ENCODE measurements at places on chromosomes 7 and 10. TPM values are rescaled to one million over a fixed set of nuclear protein-coding genes. Genes with fewer than 3 reads are reported as not detected.

- H3K4me1 ChIP-seq = no peaks in the 10 kb centered on the region
- H3K4me3 ChIP-seq = no peak overlapping the region
- H3K36me3 ChIP-seq = peaks cover 8% of the 10 kb centered on the region
- no peaks in the 10 kb centered on the region for H3K27me3 ChIP-seq
Measured at GRCh38 chr10:67936416-67936815, 52.0 kb downstream of the SIRT1 start.

CXCL12 gene
- total RNA-seq = 137 TPM

DNA sequence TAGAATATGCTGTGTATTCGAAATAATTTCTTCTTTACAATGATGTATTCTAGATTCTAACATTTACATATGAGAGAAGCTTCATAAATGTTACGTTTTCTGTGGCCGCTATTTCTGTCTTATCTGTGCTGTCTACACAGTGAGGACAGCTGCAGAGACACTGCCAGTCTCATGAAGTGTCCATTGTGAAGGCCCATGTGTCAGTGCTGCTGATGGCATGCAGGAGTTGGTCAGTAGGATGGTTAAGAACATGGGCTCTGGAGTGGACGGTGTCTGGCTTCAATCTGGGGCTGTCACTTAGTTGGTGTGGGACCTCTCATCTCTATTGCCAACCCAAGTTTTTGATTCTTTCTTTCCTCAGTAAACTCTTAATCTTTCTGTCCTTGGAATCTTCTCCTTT lies 137.3 kb downstream of the SDK1 start:
- DNase-seq = no peak
- peaks cover 3% of the 10 kb centered on the region for H3K36me3 ChIP-seq
- H3K4me1 ChIP-seq = no peaks in the 10 kb centered on the region
- H3K27me3 ChIP-seq = no peaks in the 10 kb centered on the region
- no peak overlapping the region for H3K27ac ChIP-seq

- peaks cover 25% of the 10 kb centered on the region for H3K27me3 ChIP-seq
- no peak overlapping the region for H3K4me3 ChIP-seq
- no peak overlapping the region for H3K27ac ChIP-seq
- H3K36me3 ChIP-seq = no peaks in the 10 kb centered on the region
- no peak for DNase-seq
Measured at GRCh38 chr7:67553378-67553777, 556.7 kb downstream of the TYW1 start.

HOXA2 gene
- total RNA-seq = 26.8 TPM

DNA sequence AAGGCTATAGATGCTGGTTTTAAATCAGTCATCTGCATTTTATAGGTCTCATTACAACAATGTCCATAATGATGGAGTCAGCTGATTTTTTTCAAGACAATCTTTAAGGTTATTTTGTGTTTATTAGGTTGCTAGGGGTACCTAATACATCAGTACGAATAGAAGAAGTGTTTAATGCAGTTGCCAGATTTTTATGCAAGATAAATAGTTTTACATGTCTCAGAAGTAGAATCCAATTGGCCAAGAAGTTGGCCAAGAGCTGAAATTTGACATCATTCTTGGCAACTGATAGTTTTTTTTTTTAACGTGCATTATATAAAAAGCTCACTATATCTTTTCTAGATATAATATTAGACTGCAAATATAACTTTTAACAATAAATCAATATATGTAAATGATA lies 208.5 kb downstream of the TRIL start:
- H3K36me3 ChIP-seq = peaks cover 4% of the 10 kb centered on the region
- H3K27me3 ChIP-seq = peaks cover 14% of the 10 kb centered on the region
- no peak overlapping the region for H3K4me3 ChIP-seq
- H3K4me1 ChIP-seq = peaks cover 25% of the 10 kb centered on the region
- DNase-seq = no peak
- H3K27ac ChIP-seq = no peak overlapping the region

DNA sequence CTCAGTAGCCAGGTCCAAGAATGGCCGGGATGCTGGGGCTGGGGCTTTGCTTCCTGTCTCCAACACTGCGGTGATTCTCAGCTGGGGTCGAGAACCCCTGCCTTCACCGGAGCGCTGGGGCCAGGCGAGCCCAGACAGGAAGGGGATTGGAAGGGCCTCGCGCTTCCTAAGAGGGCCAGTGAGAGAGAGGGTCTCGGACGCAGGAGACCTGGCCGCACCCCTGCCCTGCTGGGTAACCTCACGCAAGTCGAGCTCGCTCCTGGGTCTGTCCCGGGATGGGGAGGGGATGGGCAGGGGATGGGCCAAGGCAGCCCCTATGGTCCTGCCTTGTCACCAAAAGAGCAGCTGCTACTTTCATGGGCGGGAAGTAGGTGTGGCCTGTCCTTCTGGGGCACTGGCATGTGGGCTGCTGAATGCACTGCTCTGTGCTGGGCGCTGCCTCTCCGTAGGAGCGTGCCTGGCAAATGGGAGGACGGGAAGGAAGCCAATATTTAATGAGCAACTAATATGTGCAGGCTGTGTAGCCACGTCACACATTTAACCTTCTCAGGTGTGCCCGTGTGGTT lies 20.0 kb downstream of the KCNK18 start:
- H3K4me3 ChIP-seq = peak overlapping the region; percentile 87
- H3K27ac ChIP-seq = no peak overlapping the region
- no peak for DNase-seq

- no peak for DNase-seq
- peaks cover 84% of the 10 kb centered on the region for H3K27me3 ChIP-seq
- H3K4me1 ChIP-seq = peaks cover 4% of the 10 kb centered on the region
- H3K27ac ChIP-seq = no peak overlapping the region
Measured at GRCh38 chr10:90859321-90859751, 1.5 kb upstream of the HTR7 start.

DNA sequence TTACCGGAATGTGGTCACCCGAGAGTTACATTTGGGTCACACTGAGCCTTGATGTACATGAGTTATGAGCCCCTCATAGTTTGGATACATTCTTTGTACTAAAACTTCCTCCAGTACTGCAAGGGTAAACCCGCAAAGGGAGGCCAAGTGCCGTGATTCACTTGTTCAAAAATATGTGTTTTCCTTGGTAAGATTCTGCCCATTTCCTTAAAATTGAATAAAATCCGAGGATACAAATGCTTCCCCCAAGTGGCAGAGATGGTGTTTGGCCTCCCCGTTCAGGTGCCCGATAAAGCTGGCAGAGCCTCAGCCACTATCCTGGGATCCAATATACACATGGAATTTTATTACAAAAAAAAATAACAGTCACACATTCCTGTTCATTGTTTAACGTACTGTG lies 268.3 kb downstream of the DIP2C start:
- no peak overlapping the region for H3K4me3 ChIP-seq
- no peak for DNase-seq
- peaks cover 8% of the 10 kb centered on the region for H3K36me3 ChIP-seq
- no peak overlapping the region for H3K27ac ChIP-seq

All from type B pancreatic cell (in vitro differentiated cells).